Endothelial cell of umbilical vein (primary cell): ENCODE measurements at places on chromosomes 4 and X. TPM values are rescaled to one million over a fixed set of nuclear protein-coding genes. Genes with fewer than 3 reads are reported as not detected.
A peak's percentile ranks its signal among the peaks of the same experiment; 100 is the strongest.

DNA sequence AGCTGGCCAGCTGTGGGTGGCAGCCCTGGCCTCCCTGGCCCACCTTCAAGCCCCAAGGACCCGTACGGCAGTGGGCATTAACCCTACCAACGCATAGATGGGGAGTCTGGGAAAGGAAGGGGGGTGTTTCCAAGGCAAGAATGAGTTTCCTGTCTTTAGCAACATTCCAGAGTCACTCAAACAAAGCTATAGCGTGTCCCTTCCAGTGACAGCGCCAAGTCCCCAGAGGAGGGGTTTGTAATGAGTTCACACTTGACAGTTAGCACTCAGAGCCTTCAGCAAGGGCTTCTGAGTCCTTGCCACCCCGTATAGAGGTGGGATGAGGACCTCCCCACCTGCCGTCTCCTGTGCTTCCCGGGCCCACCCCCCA lies 1.8 kb downstream of the BGN start:
- no peak for DNase-seq

GRCh38 chr4:24912252-24913118 lies at the start of gene CCDC149:
TSS of gene CCDC149 (minus strand) at chr4:24913042. CDS start at chr4:24912864, 178 bp downstream.
- peak; percentile 43 for DNase-seq

- DNase-seq: no peak
Observed at GRCh38 chrX:30864383-30864785, 24.7 kb downstream of the TAB3 start.

DNA sequence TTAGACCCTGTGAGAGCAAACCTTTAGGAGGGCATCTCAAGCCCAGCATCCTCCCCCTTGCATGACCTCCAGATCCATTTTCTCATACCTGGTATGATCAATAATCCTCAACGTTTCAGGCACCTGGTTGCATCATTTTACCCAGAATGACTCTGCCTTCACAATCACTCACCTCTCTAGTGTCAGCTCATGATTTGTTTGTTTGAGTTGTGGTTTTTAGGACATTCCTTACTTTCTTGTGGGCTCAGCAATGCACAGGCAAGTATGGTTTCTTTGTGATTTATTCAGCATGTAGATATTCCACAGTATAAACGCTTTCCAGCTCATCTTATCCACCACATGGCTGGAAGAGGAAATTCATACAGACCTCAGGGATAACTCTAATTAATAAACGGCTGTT lies 93.6 kb upstream of the CPEB2 start:
- no peak for DNase-seq

GRCh38 chr4:79083406-79084010 lies 144.3 kb upstream of the PAQR3 start:
- DNase-seq: no peak

Gene DCAF8L2
- 0.36 and 0.41 TPM in 2 replicates for polyA plus RNA-seq
